ENCODE measurements at places on chromosomes 16 and 17.

GRCh38 chr17:78107457-78107856 is 21.1 kb downstream of the TMC6 start:
- DNase-seq = no peak

DNA sequence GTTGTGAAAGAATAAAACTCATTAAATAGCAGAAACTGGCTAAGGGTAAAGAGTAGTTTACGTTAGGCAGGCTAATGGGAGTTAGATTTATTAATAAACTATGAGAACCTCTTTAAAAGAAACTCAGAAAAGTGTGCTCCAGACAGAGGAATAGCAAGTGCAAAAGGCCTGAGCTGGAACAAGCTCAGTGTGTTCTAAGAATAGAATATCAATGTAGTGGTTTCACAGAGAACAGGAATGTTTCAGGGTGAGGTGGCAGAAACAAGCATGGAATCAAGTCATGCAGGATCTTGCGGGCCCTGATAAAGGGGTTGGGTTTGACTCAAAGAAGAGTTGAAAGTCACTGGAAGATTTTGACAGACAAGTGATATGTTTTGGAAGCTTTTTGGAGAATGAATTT is 164.0 kb upstream of the HS3ST3A1 start:
- no peak for DNase-seq

- no peak for DNase-seq
Measured at GRCh38 chr17:81398832-81399411, 3.7 kb downstream of the BAHCC1 start.

DNA sequence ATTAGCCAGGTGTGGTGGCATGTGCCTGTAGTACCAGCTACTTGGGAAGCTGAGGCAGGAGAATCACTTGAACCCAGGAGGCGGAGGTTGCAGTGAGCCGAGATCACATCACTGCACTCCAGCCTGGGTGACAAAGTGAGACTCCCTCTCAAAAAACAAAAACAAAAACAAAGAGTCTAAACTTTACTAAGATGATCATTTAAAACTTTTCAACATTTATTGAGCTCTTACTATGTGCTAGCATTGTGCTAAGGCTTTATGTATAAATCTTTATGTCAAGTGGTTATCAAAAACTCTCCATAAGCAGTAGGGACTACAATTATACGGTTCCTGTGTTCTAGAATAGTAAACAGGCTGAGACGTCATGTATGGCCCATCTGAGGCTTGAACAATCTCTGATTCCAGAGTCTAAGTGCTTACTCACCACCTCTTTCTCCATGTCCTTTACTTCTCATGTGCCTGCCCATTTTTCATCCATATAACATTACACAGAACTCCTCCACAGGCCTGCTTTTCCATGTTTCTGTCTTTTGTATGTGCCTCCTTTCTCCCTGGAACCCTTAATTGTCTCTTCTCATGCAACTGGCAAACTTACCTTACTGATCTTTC is 66.7 kb downstream of the NUP88 start:
- DNase-seq = no peak

DNA sequence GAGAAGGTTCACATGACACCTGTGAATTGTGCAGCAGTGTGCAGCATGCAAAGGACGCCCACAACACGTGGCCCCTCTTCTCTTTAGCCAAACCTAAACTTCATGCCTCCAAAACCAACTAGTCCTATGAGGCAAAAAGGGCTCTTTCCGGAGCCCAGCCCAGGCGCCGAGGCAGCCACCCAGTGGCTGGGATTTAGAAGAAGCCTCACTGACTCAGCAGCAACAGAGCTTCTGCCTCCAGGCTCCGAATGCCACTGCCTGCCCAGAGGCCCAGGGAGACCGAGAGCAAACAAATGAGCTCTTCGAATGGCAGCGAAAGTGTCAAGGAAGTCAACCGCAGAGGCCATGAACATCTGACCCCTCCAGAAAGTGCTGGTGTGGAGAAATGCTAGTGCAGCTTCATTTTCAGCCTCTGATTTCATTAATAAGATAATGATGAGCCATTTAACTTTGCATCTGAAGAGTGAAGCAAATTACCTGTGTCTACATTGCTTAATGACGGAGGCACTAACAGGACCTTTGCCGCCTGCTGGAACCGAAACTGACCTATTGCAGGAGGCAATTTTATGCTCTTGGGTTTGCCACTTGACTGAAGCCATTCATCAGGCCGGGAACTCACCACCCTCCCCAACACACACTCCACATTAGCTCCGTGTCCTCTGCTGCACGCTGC is 157.7 kb upstream of the RPL38 start:
- DNase-seq = peak; percentile 27

GRCh38 chr17:13986855-13987254 is 82.4 kb upstream of the COX10 start:
- no peak for DNase-seq

GRCh38 chr16:10969615-10970014 is 25.3 kb downstream of the CLEC16A start:
- DNase-seq = no peak

DNA sequence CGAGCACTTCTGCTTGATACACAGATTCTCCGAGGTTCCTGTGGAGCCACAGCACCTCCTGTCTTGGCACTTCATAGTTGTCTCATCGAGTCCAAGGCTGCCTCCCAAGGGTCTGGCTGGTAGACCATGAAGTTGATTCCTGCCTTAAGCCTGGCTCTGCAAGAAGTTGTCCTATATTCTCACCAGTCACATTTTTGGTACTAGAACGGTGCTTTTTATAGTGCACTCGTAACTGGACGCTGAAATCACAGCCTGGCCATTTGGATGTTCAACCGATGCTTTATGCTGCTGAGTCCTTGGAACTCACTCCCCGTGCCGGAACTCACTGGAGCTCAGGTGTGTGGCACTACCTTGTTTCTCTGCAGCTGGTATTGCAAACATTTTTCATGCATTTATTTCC is 35.6 kb downstream of the RMI2 start:
- no peak for DNase-seq

GRCh38 chr17:11651089-11651488 is 52.8 kb downstream of the DNAH9 start:
- no peak for DNase-seq

DNA sequence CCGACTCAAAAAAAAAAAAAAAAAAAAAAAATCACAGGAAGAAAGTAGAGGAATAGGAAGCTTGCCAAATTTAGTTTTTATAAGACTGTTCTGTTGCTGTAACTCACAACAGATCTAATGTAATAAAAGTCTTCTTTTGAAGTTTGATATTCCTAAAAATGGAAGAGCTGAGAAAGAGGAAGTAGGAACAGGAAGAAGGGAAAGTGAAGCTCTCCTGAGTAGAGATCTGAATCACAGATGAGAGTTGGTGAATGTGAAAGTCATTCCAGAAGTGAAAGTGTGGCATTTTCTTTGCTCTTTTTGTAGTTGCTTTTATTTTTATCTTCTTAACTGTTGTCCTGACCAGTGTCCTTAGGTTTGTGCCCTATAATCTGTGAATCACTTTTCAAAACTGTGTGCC is 2.1 kb downstream of the NMT1 start:
- no peak for DNase-seq

DNA sequence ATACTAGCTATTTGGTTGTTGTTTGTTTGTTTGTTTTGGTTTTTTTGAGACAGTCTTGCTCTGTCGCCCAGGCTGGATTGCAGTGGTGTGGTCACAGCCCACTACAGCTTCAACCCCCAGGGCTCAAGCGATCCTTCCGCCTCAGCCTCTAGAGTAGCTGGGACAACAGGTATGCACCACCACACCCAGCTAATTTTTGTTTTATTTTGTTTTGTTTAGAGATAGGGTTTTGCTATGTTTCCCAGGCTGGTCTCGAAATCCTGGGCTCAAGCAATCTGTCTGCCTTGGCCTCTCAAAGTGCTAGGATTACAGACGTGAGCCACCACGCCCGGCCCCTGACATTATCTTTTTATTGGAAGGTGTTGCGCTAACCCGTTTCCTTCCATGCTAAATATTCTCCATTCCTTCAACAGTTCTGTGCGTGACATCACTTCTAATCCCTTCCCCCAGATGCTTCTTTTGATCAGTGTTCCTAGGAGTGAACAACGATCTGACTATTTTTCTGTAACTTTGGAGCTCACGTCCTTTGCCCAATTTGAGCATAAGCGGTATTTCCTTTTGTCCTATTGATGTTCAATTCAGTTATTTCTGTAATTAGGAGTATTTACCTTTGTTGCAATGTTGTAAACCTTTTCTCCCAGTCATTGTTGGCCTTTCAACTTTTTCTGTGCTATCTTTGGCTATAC is 30.2 kb upstream of the EMP2 start:
- no peak for DNase-seq

GRCh38 chr17:34377078-34377823 is 14.2 kb upstream of the CCL1 start:
- DNase-seq = no peak

DNA sequence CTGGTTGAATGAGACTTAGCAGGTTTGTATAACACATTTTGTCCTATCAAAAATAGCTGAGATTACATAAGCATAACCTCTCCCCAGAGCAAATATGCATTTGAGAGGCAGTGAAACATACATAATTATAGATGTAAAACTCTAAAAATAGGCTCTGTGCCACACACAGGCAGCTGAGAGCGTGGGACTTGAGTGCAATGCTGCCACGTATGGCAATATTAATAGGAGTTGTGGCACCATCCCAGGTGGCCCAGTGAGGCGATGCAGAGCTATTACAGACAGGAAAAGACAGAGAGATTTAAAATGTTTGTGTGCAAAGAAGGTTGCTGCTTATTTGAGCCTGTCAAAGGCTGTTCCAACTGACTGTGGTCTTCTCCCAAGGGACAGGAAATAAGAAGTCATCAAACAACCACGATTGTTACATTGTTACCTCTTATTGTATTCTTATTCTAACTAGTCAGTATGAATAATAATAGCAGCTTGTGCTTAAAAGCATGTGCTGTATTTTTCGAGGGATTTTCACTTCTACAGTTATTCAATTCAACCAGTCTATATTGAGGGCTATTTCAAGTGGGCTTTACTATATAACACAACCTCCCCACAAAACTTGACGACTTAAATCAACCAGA is 116.5 kb downstream of the SALL1 start:
- no peak for DNase-seq

DNA sequence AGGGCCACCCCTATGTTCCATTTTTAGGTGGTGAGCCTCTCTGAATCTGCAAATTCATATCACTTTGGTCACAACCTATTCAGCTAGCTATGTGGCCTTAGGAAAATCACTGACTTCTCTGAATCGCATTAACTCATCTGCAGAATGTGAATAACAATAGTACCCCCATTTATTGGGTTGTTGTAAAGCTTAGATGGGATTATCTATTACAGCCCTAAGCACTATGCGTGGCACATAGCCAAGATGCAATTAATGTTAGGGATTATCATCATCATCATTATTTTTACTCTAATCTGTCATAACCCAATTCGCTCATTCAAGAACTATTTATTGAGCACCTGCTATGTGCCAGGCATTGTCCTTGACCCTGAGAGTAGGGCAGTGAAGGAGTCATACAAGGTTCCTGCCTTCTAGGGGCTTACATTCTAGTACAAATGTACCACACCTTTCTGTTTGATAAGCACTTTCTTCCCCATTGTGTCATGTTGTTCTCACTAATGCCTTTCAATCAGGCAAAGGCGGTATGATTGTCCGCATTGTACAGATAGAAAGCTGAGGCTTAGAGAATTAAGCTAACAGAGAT is 38.5 kb downstream of the CHD9 start:
- no peak for DNase-seq

DNA sequence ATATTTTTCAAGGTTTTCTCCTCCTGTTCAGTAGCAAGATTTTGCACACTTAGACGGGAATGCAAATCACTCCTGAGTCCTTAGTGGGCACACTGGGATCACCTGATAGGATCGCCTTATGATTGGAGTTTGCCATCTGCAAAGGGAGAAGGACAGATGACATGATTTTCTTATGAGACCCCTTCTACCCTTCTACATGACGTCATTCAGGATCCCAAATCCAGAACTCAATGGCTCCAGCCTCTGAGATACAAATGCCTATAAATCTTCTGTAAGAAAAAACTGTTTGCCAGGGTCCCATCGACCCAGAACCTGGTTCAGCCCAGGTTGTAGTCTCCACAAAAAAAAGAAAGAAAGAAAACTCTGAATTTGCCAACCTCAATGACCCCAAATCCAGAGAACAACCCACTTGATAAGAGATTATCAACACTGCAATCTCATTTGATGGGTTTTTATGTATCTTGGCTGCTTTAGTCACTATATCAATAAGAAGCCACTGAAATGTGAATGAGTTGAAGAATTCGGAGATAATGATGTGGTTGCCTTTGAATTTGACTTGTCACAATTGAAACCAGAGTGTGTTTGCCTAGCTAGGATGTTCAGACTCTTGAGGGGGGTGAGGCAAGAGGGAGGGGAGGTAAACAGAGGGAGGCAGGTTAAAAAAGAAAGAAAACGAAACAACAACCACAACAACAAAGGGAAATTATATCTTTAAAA is 6.7 kb downstream of the ZNF423 start:
- no peak for DNase-seq

DNA sequence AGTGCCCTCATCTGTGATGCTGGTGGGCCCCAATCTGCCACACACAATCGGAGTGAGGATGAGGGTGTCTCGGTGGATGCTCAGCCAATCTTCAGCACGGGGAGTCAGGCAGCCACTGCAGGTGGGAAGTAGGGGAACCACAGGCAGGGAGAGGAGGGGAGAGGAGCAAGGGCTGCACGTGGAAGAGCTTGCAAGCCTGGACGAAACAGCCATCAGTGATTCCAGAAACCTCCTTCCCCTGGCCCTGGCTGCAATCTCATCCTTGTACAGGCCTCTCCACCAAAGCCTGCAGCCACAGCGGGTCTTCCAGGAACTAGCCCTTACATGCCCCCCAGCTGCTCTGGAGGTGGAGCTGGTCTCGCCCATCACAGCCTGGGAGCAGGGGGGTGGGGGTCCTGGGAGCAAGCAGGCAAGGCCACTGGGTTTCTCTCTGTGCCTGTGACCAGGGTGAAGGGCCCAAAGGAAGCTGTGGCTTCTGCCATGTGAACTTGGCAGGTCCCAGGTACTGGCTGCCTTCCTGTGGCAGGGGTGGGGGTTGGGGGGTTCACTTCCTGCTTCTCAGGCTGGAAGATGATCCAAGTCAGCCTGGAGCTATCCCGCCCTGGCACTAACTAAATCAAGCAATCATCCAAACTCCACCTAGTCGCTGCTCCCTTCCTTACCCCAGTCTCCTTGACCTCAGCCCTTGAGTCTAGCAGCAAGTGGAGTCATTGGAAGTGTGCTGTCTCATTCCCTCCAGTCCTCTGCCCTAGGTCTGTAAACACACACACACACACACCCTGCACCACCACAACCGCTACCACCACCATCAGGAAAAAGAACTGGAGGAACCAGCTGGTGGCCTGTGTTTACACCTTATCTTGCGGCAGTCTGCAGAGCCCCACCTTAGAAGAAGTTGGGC is 29.4 kb upstream of the MLKL start:
- peak; percentile 73 for DNase-seq

- DNase-seq = no peak
Measured at GRCh38 chr16:79349803-79350202, 250.7 kb downstream of the MAF start.

DNA sequence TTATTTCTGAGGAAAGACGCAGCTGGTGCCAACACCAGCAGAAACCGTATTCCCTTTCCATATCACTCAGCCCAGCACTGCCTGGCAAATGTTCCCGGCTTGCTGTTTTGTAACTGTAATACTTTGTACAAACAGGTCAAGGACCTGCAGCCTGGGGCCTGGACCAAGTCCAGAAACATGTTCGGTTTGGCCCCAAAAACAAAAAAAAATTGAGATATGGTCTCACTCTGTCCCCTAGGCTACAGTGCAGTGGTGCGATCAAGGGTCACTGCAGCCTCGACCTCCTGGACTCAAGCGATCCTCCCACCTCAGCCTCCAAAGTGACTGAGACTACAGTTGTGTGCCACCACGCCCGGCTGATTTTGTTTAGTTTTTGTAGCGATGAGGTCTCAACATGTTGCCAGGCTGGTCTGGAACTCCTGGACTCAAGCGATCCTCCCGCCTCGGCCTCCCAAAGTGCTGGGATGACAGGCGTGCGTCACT is 1.2 kb downstream of the HAGH start:
- no peak for DNase-seq
